ENCODE measurements at places on chromosomes 1 and 21. TPM values are rescaled to one million over a fixed set of nuclear protein-coding genes. Genes with fewer than 3 reads are reported as not detected.
A peak's percentile ranks its signal among the peaks of the same experiment; 100 is the strongest.

GRCh38 chr1:210447456-210448057, 118.9 kb downstream of the HHAT start:
- no peak for DNase-seq

DNA sequence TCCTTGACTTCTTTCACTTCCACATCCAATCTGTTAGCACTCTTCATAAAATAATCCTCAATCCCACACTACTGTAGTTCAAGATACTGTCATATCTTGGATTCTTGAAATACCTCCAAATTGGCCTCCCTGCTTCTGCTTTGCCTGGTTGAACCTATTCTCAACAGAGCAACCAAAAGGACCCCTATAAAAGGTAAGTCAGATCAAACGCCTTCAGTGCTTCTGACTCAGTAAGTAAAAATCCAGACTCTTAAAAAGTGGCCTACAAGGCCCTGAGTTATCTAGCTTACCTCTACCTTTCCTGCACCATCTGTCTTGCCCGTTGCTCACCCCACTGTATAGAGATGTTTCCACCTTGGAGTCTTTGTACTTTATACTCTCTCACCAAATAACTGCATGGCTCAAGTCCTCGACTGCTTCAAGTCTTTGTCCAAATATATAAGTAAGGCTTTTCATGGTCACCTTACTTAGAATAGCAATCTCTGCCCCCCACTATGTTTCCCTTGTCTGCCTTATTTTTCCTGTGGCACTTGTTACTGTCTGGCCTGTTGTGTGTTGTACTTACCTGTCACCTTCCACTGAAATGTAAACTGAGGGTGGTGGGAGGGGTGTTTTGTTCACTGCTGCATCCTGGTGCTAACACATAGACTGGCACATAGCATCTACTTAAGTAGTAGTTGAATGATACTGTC, 5.1 kb upstream of the PIGV start:
- no peak for DNase-seq

- peak; percentile 46 for DNase-seq
Measured at GRCh38 chr1:240189386-240189989, 97.8 kb downstream of the FMN2 start.

GRCh38 chr1:172497230-172497629, 35.7 kb upstream of the SUCO start:
- DNase-seq, result peak; percentile 8

GRCh38 chr1:178051071-178051470, 42.8 kb upstream of the RASAL2 start:
- DNase-seq, result no peak

DNA sequence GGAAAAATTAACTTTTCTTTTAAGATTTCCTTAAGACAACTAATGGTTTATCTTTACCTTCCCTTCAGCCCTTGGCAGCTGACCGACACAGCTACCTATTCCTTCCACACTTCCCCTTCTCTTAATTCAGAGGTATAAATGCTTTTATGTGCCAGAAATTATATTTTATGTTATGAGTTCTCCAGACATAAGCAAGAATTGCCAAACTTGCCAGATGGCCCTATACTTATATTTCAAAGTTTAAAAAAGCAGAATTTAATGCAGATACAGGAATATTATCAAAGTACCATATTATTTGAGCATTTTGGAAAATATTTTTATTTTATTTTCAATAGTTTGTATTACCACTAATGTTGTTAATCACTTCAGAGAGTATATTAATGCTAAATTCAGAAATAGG, 445.0 kb downstream of the PTBP2 start:
- DNase-seq, result no peak

GRCh38 chr1:104488296-104489015, 738.8 kb downstream of the AMY1C start:
- DNase-seq, result no peak

DNA sequence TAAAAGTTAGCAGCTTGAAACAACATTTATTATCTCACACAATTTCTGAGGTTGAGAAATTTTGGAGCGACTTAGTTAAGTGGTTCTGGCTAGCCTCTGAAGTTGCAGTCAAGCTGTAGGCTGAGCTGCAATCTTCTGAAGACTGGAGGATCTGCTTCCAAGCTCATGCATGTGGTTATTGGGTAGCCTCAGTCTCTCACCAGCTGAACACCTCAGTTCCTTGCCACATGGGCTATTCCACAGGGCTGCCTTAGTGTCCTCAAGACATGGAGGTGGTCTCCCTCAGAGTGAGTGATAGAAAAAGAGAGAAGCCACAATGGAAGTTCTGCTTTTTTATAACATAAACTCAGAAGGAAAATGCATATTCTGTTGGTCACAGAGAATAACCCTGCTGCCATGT, 92.0 kb upstream of the CAMK1G start:
- DNase-seq, result no peak

GRCh38 chr1:228108055-228108690, 926 bp downstream of the MRPL55 start:
- no peak for DNase-seq

DNA sequence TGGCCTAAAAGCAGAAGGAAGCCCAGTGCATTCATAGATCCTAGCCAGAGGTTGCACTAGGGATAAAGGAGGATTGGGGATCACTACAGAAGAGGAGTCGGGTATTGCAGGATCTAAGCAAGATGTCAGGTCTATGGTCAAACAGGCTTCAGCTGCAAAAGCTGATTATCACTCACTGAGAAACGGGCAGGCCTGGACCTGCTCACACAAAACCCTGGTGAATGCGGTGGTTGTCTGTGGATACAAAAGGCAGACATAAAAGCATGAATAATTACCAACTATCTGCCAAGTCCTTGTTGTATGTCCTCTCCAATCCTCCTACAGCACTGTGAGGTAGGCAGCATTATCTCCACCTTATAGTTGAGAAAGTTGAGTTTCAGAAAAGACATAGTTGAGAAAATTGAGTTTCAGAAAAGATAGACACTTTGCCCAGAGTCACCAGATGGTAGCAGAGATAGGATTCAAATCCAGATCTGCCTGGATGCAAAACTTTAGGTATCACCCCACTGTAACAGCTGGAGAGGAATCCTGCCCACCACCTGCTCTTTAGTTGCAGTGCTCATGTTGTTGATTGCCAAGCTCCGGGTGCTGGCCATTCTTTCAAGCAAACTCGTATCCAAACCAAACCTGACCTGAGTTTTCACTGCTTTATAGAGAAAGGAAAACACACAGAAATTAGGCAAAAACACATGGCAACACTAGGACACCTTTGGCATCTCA, 49.6 kb upstream of the HOOK1 start:
- DNase-seq, result no peak

GRCh38 chr1:209086486-209087192, 496.9 kb upstream of the CAMK1G start:
- no peak for DNase-seq

DNA sequence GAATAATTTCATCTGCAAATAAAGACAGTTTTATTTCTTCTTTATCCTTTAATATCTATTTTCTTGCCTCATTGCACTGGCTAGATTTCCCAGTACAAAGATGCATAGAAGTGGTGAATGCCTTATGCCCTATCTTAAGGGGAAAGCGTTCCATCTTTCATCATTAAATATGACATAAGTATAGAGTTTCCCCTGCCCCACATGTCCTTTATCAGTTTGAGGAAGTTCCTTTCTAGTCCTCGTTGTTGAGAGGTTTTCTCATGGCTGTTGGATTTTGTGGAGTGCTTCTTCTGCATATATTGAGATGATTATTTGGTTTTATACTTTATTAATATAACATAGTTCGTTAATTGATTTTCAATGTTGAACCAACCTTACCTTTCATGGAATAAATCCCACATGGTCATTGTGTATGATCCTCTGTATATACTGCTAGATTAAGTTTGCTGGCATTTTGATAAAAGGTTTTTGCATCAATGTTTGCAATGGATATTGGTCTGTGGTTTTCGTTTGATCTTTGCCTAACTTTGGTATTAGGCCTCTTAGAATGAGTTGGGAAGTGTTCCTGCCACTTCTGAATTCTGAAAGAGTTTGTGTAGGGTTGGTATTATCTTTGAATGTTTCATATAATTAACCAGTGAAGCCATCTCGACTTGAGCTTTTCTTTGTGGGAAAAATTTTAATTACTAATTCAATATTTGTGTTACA, 15.6 kb downstream of the PRKACB start:
- no peak for DNase-seq

DNA sequence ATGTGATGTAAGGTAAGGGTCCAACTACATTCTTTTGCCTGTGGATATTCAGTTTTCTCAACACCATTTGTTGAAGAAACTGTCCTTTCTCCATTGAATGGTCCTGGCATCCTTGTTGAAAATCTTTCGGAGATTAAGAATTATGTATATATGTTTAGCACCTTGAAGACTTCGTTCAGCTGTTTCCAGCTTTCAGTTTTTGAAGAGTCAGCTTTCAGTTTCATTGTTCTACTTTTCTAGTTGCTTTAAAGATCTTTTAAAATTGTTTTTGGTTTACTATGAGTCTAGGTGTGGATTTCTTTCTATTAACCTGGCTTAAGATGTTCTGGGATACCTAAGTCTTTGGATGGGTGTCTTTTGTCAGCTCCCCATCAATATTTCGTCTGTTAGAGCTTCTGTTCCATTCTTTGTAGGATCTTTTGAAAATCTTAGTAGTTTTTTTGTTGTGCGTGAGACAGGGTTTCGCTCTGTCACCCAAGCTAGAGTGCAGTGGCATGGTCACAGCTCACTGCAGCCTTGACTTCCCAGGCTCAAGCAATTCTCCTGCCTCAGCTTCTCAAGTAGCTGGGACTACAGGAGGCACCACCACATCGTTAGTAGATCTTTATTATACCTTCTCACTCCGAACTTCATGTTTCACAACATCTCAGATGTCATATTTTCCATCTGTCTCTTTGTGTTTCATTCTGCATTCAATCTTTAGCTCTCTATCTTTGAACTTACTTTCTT, 353.5 kb upstream of the B3GALT2 start:
- DNase-seq, result no peak

- DNase-seq, result no peak
Measured at GRCh38 chr1:239771550-239771949, 320.1 kb upstream of the FMN2 start.

GRCh38 chr21:36765229-36765628, 66.3 kb downstream of the SIM2 start:
- no peak for DNase-seq

DNA sequence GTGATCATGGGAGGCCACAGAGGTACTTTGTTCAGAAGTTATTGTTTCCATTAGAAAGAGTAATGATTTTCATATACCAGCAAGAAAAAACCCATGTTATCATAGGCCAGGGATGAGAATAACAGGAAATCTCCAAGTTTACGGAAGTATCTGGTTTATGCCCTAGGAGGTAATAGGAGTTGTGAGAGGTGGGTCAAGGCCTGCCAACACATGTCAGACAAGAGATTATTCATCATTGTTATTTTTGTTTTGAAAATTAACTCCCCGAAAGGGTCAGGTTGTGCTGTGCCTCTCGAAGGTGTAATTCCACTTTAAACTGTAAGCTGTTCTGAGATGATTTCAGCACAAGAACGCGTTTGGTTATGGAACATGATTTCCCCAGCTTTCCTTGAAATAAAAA, 218.4 kb downstream of the CAMTA1 start:
- DNase-seq, result no peak

DNA sequence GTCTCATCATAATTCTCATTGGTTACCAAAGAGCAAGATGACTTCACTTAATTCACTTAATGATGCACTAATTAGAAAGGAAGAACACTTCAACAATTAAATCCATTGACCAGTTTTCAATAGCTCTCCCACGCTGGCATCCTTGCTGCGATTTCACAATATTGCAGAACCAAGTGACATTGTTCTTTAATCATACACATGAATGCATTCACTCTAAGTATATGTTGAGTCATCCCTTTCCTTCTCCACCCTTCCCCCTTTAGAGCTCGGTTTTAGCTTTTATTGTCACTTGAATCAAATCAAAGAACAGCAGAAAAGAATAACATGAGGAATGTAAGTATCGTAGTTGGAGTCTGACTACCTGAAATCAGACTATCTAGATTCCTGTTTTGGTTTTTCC, 233.6 kb upstream of the FMN2 start:
- DNase-seq, result no peak

GRCh38 chr1:45863218-45863617, 59.8 kb downstream of the MAST2 start:
- peak; percentile 48 for DNase-seq

- DNase-seq, result peak; percentile 51
Measured at GRCh38 chr1:107687849-107688753, 276.9 kb downstream of the VAV3 start.

- DNase-seq, result peak; percentile 67
Measured at GRCh38 chr1:91700771-91701471, 185.0 kb downstream of the TGFBR3 start.

DNA sequence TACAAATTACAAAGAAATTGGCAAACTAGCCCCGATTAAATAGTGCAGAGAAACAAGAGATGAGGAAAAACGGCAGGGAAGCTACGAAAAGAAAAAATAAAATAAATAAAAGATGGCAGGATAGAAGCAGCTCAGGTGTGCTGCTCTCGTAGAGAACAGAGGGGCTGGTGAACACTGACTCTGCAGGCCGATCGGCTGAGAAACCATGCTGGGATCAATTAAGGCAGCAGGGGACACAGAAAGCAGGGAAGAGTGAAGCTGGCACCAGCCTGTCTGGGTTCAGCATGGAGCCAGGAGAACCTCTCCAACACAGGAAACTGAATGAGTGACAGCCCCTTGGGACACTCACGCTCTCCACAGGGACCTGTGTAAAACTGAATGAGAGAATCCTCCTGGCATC, 39.5 kb upstream of the TMPRSS15 start:
- no peak for DNase-seq

GRCh38 chr1:150233359-150234308, 2.3 kb downstream of the ANP32E start:
- DNase-seq, result peak; percentile 47

GRCh38 chr1:177950506-177950905, 19.4 kb downstream of the SEC16B start:
- DNase-seq, result no peak

GRCh38 chr21:37380349-37381323, 14.1 kb downstream of the DYRK1A start:
- no peak for DNase-seq

- no peak for DNase-seq
Measured at GRCh38 chr1:67596674-67597073, 88.3 kb upstream of the GADD45A start.

- peak; percentile 74 for DNase-seq
Measured at GRCh38 chr1:158203693-158204457, 23.2 kb downstream of the CD1D start.

- DNase-seq, result peak; percentile 86
Measured at GRCh38 chr1:42998386-42998785, 39.7 kb upstream of the SLC2A1 start.

The FNBP1L gene
- total RNA-seq, result 5.8 TPM

The SH2D1B gene
- not detected for total RNA-seq

The NPPB gene
- total RNA-seq, result 4.7 TPM

The UBL4B gene
- not detected for total RNA-seq

The TNFRSF18 gene
- not detected for total RNA-seq

The GNAI3 gene
- 14.2 TPM for total RNA-seq

The CFAP141 gene
- not detected for total RNA-seq

The FAAP20 gene
- 30.3 TPM for total RNA-seq

The TMPRSS15 gene
- total RNA-seq, result not detected

The SEC22B gene
- 47.4 TPM for total RNA-seq
